Activated CD8-positive, alpha-beta T cell treated with anti-CD3 and anti-CD28 coated beads, Interleukin-2, amount 10 ng/mL, durations not matched to agents 7 days and 5 days (primary cell): ENCODE measurements at places on chromosomes 2 and 18. TPM values are rescaled to one million over a fixed set of nuclear protein-coding genes. Genes with fewer than 3 reads are reported as not detected.

DNA sequence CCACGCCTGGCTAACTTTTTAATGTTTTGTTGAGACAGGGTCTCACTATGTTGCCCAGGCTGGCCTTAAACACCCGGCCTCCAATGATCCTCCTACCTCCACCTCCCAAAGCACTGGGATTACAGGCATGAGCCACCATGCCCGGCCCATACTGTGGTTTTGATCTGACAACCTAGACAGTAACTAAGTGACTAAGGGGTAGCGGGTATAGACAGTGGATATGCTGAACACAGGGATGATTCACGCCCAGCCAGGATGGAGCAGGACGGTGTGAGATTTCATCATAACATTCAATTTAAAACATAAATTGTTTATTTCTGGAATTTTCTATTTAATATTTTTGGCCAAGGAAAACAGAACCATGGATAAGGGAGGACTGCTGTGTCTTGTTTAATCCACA, 36.0 kb upstream of the YPEL5 start:
- DNase-seq = no peak

DNA sequence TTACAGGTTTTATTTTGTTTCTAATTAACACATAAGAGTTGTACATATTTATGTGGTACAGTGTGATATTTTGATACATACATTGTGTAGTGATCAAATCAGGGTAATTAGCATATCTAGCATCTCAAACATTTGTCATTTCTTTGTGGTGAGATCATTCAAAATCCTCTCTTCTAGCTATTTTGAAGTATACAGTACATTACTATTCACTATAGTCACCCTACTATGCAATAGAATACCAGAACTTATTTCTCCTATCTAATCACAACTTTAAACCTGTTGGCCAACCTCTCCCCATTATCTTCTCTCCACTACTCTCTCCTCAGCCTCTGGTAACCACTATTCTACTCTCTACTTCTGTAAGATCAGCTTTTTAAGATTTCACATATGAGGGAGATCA, 325.8 kb downstream of the CYP26B1 start:
- no peak for DNase-seq

DNA sequence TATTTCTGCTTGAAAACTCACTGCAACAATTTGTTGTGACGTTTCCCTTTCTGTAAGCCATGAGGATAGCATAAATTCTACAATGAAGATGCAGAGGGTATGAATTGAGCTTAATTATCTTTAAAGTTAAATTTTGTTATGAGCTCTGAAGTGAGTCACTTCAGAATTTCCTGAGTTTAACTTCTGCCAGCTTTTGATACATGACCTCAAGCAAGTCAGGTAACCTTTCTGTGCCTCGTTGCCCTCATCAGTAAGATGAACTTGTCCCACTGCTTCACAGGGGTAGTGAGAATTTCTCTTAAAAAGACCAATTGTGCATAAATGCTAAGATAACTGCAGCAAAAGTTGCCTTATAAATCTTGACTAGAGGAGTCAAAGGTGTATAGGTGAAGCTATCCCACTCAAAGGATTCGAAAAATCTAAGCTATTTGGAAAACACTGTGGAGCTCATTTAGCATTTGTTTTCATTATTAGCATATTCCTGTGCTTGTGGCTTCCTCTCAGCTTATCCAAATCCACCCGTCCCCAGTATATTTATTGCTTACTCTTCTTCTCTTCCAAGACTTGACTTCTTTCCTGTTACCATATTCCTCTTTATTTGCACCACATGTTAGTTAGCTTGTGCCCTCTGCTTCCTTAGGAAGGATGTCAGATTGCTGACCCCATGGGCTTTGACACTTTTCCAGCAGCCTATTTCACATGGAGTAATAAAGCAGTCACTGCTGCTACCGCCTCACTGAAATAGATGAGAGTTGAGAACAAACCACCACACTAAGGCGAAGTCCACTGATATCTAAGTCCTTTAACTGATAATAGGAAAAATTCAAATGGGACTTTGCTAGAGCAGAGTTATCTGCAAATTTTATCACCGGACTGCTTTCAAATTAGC, 428.6 kb downstream of the ERBB4 start:
- no peak for DNase-seq

The LYPD6B gene
- not detected for total RNA-seq

GRCh38 chr2:234164493-234165413, 114.3 kb downstream of the SPP2 start:
- peak; percentile 44 for DNase-seq

- no peak for DNase-seq
Observed at GRCh38 chr2:123040506-123040905, 984.6 kb upstream of the CNTNAP5 start.

DNA sequence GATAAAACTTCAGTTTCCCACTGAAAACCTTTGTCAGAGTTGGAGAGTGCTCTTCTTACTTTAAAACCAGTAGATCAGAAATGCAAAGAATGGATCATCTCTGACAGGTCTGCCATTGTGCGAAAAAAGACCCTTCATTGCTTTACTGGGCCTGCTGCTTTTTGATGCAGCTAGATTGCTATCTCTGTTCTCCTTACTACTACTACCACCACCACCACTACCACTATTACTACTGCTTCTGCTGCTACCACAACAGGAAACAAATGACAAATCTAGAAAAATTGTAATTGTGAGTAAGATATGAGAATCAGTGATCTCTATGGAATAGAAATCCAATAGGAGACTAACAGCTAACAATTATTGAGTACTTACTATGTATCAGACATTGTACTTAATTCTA, 85.8 kb downstream of the PKP4 start:
- no peak for DNase-seq

The HNMT gene
- not detected for total RNA-seq

GRCh38 chr2:134336921-134337320, 83.0 kb downstream of the MGAT5 start:
- DNase-seq = no peak

DNA sequence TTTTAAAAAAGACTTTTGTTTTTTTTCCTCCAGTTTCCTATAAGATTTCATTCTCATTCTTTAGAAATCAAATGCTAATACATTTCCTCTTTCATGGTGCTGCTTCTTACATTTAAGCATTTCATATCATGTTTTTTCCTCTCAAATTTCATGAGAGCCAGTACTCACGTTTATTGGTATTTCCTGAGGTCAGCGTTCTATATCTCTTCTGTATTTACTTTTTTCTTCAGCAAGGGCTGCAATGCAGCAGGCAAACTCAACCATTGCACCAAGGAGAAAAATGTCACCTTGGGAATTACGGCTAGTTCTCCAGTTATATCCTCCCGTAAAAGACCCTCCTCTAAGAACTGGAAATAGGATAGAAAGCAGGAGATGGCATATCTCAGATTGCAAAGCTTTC, 32.4 kb downstream of the UPP2 start:
- DNase-seq = no peak

The CYP1B1 gene
- 1.9 TPM for total RNA-seq

- no peak for DNase-seq
Observed at GRCh38 chr2:237324837-237325236, 89.1 kb downstream of the COL6A3 start.

The MREG gene
- 12.1 TPM for total RNA-seq

DNA sequence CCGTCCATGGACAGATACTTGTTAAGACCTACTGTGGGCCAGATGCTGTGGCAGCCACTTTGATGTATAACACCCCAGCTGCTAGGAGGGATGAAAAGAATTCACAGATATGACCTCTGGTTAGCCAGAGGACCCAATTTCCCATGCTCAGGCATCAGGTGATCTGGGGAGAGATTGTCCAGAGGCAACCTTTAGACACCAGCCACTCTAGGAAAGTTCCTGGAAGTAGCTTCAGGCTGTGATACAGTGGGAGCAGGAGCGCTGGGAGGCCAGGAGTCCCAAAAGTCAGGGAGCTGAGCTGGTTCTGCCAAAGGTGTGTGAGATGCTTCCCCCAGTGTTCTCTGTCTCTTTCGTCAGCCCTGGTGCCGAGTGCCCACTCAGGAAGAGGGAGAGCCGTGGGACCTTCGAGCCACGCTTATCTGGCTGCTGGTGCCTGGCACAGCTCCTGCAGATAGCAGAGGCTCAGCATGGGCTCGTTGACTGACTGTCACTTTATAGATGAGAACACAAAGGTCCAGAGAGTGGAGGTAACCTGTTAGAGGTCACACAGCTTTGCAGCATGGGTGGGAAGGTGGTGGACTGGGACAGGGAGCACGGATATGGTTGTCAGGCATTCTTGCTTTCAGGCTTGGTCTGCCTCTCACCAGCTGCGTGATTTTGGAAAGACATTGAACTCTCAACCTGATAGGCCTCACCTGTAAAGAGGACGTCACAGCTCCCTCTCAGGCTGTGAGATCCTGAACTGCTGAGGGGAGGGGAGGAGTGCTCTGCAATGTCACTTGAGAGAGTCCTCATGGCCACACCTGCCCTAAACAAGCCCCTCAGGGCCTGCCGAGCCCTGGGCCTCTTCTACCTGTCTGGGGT, 7.8 kb upstream of the RALB start:
- no peak for DNase-seq

DNA sequence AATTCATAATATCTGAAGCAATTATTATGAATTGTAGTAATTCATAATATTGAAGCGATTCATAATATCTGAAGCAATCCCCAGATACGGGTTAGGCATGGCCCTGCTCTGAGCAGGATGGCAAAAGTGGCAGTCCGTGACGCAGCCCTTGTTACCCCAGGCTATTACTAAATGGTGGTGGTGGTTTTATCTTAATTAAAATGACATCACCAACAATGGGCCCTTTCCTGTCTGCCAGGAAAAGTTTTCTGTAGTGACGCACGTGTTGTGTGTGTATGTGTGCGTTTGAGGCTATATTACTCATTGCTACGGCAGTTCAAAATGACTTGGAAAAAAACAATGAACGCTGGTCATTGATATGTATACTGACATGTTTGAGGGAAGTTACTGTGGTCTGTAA, 10.6 kb upstream of the MOCOS start:
- DNase-seq = no peak

The GNLY gene
- 136 TPM for total RNA-seq

The CTLA4 gene
- 4.7 TPM for total RNA-seq

The MEIS1 gene
- not detected for total RNA-seq

DNA sequence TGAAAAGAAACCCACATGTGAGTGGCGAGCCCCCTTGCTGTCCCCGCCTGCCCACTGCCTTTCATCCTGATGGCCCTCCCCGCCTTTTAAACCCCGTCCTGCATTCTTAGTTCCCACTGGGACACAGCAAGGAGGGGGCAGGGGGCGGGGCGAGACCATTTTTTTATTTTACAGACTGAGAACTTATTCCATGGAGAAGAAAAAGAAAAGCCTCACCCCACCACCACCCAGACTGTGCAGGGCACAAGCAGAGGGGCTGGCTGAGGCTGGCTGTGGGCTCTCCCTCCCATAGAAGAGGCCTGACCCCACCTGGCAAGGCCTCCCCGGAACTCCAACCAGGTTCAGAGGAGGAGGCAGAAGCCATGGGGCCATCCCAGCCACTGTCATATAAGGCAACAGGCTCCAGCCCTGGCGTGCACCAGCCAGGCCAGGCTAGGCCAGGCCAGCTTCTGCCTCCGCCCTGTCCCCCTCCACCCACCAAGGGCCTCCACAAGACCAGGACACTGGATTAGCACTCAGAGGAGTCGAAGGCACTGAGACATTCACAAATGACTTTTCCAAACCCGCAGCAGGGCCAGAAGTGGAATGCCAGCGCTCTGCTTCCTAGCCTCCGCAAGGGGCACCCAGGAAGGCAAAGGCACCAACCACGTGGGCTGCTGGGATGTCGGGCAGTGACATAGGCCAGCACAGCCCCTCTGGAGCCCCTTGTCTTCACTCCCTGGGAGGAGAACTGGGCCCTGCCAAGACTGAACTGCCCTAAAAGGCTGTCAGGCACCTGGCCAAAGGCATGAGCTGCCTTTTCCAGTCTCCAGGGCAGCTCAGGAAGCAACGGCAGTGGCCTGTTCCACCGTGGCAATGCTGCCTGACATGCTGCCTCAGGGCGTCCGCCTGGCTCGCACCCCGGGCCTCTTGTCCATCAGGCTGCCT, 37.5 kb upstream of the SEMA4C start:
- no peak for DNase-seq

- DNase-seq = no peak
Observed at GRCh38 chr2:33785201-33786106, 186.4 kb upstream of the FAM98A start.

GRCh38 chr2:55112229-55113031, 62.2 kb upstream of the RTN4 start:
- no peak for DNase-seq

The SEC11C gene
- total RNA-seq = 52.5 TPM

DNA sequence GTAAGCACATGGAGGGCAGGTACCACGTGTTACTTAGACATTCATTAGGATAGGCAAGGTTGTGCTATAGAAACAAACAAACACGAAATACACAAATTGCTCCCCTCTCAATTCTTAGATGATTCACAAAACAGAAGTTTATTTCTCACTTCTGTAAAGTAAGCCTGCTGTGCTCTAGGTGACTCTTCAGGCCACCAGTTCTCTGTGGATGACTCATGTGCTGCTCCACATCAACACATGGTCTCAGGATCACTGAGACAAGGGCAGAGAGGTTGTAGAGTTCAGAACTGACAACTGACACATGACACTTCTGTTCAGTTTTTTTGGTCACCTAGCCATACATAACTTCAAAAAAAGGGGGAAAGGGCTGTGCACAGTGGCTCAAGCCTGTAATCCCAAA, 70.6 kb downstream of the DAW1 start:
- DNase-seq = no peak

DNA sequence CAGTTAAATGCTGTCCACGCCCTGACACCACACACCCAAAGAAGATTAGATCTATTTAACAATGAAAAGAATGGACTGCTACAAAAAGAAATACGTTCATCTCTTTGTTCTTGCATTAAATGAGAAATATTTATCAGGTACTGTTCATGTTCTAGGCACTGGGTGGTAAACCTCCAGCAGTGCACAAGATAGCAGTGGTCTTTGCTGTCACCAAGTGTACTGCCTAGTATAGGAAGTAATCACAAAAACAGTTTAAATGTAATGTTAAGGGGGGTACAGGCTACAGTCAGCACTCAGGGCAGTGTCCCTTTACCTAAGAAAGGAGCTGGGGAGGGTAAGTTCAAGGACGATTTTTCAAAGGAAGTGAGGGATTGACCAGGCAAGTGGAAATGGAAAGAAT, 443.6 kb downstream of the PARD3B start:
- DNase-seq = no peak

DNA sequence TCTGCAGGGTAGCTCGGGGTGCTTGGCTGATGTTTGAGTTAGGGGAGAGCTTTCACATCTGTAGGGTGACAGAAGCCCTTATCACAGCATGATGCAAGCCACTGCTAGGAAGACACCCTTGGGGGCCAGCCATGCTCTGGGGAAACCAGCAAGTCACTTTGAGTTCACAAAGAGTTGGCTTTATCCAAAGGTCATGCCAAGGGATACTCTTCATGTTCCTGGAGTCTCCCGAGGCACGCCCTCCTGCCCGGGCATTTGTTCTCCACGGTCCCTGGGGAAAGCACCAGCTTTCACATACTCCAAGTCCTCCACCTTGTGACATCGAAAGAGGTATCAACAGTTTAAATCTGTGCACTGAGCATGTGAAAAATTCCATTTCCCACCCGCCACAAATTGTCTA, 227.7 kb downstream of the VAPA start:
- DNase-seq = no peak

- DNase-seq = no peak
Observed at GRCh38 chr2:226797289-226797988, 2.2 kb downstream of the IRS1 start.
